ENCODE measurements at places on chromosomes 5 and 9.

GRCh38 chr9:4967523-4967922, 17.5 kb upstream of the JAK2 start:
- no peak for DNase-seq

- no peak for DNase-seq
Measured at GRCh38 chr9:71987471-71988371, 72.7 kb downstream of the C9orf57 start.

GRCh38 chr9:79163544-79163943, 408.2 kb upstream of the TLE4 start:
- no peak for DNase-seq

GRCh38 chr5:98309785-98310598, 463.5 kb upstream of the RGMB start:
- DNase-seq, result no peak

DNA sequence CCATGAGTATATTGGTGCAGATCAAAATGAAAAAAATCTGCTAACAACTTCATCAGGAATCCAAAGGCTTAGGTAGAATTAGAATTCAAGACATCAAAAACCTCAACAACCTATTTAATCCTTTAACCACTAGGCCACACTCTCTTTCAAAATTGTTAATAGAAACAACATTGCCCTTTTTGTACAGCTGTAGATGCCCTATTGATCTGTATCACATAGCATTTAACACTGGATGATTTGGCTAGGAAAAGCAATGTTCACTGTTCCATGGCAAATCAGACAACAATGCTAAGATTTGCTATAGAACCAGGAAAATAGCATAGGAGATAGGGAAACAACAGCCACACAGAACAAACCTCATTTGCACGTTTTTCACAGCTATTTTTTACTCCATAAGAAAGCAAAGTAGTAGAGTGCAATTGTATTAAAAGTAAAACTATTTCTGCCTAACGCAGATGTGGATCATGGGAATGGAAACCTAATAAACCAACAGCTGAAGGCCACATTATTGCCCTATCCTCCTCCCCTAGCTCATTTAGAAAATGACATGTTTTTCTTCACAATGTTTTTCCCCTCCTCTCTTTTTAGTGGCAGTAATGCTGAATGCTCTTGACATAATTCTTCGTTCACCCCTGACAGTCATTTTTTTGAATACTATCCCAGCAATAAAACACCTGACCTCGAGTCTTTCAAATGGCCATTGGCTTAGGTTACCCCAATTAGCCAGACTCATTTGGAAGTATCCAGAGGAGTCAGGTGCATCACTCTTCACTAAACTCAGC, 373.0 kb upstream of the CCNH start:
- DNase-seq, result no peak

- peak; percentile 64 for DNase-seq
Measured at GRCh38 chr5:139828207-139828895, 32.7 kb downstream of the PSD2 start.

DNA sequence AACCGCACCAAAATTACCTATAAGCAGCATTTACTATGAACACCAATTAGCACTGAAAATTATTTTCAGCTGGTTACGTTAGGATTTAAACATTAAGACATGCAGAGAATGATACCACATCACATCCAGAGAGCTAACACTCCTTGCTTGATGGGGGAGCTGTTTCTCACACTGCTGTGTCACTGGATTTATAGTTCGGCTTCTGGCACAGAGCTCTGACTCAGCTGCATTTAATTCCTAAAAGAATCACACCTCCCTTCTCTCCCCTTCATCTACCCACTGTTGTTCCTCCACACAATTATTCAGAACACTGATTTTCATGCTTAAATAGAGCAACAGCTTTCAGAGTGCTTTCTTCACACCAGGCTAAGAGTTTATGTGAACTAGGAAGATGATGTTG, 82.6 kb upstream of the SV2C start:
- DNase-seq, result no peak

- DNase-seq, result no peak
Measured at GRCh38 chr5:171908638-171909037, 97.8 kb downstream of the FBXW11 start.

DNA sequence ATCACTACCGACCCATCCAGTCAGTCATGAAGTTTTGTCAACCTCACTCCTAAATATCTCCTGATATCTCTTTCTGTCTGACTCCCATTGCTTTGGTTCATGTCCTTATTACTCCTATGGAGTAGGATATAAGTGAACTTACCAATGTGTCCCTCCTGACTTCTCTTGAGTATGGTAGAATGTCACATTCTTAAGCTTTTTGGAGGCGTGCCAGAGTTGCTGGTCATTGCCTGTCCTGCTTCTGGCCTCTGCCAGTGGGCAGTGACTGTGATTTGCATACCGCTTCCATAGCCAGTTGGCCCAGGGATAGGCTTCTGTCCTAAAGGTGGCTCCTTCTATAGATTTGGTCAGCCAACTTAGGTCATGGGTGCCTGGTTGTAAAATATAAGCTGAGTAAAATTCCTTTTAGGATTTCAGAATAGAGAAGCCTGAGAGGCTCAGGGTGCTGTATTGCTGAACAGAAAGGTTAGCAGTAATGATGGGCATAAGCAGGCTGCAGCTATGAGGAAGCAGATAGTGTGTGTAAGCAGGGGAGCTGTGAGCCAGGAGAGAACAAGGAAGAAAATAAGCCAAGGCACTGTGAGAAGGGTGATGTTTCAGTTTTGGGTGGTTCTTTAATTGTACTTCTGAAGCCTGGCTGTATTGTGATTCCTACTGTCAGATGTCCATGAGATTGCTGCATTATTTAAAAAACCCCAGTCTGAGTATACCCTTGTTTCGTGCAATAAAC, 16.1 kb upstream of the MARCHF3 start:
- no peak for DNase-seq

- no peak for DNase-seq
Measured at GRCh38 chr9:108844856-108845255, 10.9 kb downstream of the ACTL7B start.

GRCh38 chr5:30804739-30805505, 388.6 kb upstream of the CDH6 start:
- DNase-seq, result no peak

DNA sequence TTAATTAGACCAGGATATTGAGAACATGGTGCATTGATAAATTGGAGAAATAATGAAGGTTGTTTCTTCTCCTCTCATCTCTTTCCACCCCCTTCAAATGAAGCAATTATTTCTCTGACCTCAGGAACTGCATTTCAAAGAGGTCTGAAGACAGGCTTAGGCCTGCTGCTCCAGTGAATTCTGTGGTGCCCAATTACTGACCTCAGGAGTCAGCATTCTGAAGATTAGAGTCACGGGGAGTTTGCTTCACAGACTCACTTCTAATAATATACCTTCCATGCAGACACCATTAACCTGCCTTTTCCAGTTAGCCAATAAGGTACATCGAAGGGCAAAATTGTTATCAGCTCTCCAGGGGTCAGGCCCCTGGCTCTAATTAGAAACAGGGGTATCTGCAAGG, 270.9 kb downstream of the GAS1 start:
- DNase-seq, result no peak

GRCh38 chr5:135139381-135140134, 105.5 kb upstream of the PITX1 start:
- DNase-seq, result peak; percentile 9

- DNase-seq, result no peak
Measured at GRCh38 chr5:113562828-113563400, 49.4 kb downstream of the YTHDC2 start.

GRCh38 chr5:156379206-156379605, 52.2 kb downstream of the SGCD start:
- DNase-seq, result no peak

GRCh38 chr5:14450018-14450524, 131.5 kb upstream of the OTULINL start:
- no peak for DNase-seq

DNA sequence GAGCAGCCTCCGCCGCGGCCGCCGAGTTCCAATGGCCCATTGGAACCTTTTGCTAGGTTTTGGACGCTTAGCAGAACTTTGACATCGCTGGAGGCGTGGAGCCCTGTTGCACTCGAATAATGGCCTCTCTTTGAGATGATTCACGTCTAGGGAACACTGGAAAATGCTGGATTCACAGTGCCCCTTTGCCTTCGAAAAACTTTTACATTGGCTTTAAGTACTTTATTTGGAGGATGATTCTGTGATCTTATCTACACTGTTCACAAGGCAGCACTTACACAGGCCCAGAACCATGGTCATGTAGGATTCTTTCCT, 536 bp upstream of the PPIC start:
- DNase-seq, result no peak

GRCh38 chr5:72386639-72387038, 66.5 kb downstream of the PTCD2 start:
- DNase-seq, result no peak

GRCh38 chr5:71743155-71743554, 24.1 kb downstream of the CARTPT start:
- no peak for DNase-seq

DNA sequence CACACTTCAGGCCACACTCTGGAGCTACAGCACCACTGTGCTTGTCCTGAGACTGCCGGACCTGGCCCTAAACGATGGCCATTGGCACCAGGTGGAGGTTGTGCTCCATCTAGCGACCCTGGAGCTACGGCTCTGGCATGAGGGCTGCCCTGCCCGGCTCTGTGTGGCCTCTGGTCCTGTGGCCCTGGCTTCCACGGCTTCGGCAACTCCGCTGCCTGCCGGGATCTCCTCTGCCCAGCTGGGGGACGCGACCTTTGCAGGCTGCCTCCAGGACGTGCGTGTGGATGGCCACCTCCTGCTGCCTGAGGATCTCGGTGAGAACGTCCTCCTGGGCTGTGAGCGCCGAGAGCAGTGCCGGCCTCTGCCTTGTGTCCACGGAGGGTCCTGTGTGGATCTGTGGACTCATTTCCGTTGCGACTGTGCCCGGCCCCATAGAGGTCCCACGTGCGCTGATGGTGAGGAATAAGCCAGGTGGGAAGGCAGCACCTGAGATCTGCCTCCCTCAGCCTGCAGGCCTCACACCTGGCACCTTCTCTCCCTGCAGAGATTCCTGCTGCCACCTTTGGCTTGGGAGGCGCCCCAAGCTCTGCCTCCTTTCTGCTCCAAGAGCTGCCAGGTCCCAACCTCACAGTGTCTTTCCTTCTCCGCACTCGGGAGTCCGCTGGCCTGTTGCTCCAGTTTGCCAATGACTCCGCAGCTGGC, 14.7 kb downstream of the CRB2 start:
- DNase-seq, result no peak

DNA sequence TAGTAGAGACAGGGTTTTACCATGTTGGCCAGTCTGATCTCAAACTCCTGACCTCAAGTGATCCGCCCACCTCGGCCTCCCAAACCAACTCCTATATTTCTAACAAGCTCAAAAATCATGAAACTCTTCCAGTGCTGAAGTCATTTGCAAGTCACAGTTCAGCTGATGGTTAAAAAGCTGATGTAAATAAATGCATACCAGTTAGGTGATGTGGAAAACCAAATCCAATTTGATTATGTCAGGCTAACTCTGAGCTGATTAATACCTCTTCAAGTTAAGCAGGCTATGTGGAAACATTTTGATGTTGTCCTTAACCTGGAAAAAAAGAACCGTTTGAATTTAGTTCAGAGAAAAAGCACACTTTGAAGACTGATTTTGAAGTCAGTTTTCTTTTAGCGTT, 51.0 kb downstream of the TMEM252 start:
- DNase-seq, result no peak

DNA sequence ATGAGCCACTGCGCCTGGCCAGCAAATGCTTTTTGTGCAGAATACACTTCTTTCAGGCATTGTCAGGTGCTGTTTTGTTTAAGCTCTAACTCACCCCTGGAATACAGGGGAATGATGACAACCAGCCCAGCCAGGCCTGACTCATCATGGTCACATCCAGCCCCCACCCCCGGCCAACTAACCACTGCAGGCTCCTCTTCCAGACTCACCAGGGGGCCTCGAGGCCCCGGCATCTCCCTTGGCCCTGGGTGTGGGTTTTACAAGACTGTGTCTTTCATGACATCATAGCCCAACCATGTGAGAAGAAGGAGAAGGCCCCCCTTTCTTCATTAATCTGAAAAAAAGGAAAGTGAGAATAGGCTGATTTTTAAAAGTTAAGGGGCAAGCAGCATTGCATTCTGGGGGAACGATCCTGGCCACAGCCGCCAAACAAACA, 35.5 kb downstream of the OLFML2A start:
- DNase-seq, result no peak

GRCh38 chr5:14076561-14076960, 66.6 kb upstream of the TRIO start:
- DNase-seq, result no peak

- no peak for DNase-seq
Measured at GRCh38 chr5:150270541-150271295, 18.9 kb downstream of the CAMK2A start.

GRCh38 chr9:77783518-77783917, 135.4 kb upstream of the GNA14 start:
- DNase-seq, result no peak

GRCh38 chr5:64486163-64486562, 19.7 kb upstream of the RGS7BP start:
- DNase-seq, result no peak

DNA sequence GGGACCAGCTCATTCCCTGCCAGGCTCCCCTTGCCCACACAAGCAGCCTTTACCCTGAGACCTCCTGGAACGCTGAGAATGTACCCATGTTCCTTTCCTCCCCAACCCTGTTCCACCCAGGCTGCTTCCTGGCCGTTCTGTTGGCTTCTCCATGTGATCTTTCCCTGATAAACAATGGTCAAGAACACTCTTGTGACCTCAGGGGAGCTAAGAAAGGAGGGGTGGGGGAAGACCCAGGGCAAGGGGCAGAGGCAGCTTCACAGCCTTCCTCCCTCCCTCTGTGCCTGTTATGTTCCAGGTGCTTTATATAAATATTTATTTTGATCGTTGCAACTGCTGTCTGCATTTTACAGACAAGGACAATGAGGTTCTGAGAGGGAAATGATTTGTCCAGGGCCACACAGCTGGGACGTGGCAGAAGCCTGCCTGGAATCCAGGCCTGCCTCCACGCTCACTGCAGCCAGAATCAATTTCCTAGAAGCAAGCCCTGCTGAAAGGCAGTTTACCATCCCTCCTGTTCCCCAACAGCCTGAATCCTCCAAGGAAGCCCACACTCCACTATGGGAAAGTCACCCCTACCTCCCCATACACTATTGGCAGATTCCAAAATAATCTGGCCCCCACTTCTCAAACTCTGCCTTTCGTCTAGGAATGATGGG, 3.9 kb downstream of the SHROOM1 start:
- no peak for DNase-seq

DNA sequence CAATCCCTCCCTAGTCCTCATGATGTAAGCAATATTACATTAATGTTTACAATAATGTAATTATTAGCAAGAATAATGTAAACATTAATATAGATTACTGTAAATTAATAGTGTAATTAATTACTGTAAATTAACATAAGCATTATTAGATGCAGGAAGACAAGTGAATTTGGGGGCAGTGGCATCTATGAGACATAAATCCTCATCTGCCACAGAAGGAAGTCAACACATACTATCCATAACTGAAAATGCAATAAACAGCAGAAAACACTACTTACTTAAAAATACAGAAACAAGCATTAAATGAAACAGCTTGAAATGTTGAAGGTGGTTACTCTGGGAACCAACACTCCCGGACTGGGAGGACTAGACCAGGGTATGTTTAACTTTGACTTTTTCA, 685 bp upstream of the NIPSNAP3A start:
- DNase-seq, result no peak

- DNase-seq, result no peak
Measured at GRCh38 chr5:26572480-26572879, 465.9 kb downstream of the CDH9 start.
